ENCODE measurements at places on chromosomes 1 and 21.

DNA sequence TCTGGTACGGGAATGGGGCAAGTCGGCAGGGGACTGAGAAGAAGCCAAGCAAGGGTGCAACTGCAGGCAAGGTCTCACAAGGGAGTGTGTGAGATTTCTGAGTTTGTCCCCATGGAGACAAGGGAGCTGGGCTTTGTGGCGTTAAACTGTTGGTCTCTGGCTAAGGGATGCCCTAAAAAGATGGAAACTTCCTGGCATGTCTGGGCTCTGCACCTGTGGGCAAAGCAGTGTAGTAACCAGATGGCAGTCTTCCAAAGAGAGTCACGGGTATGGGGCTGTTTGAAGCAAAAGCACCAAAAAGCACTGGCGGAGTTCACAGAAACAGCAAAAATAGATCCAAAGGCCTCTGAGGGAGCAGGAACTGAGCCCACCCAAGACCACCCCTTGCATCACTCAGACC, 104.8 kb upstream of the SLC44A3 start:
- no peak for DNase-seq

DNA sequence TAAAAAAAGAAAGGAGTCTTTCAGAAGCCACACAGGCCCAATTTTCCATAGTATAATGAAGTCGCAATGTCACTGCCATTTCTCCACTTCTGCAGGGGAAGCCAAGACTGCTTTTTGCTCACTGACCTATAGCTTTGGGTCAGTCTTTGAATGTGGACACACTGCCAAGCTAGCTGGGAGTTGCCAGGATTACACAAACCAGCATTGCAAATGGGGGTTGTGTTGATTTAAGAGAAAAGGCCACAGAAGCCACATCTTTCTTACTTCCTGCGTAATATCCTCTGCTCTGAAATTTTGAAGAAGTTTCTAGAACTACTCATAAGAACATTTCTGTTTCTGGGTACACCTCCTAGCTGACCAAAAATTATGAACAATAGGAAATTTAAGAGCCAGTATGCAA, 45.8 kb upstream of the SAMSN1 start:
- peak; percentile 99 for DNase-seq

DNA sequence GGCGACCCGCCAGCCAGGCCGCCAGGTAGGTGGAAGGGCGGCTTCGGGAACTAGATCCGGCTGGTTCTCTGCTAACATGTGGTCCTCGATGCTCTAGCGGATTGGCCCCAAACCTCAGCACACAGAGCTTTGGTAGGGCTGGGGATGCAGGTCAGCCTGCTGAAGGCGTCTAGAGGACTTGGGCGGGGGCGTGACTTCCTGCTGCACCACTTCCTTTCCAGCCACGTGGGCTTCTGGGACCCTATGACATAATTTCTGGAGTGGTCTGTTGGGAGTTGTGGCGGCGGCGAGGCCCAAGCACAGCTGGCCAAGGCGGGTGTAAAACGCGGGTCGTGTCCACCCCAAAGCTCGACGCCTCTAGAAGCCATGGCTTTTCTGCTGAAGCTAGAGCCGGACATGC, 124.5 kb downstream of the ATF6 start:
- no peak for DNase-seq

DNA sequence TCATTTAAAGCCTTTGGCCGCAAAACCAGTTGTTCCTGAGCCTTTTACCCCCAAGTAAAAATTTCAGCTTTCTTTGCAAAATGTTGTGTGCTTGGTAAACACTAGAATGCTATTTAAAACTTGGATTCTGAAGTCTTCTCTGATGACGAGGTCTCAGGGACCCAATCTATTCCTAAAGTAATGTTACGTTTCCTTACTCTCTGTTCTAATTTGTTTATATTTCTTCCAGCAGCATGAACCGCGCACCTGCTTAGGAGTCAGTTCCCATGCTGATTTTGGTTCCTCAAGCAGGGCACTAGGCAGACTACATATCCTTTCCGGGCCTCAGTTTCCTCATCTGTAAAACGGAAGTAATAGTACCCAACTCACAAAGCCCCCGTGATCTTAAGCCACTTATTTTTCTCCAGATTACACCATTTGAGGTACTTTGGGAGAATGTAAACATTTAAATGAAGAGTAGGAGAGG, 969 bp upstream of the ALDH4A1 start:
- DNase-seq: no peak

- DNase-seq: no peak
Observed at GRCh38 chr21:36034211-36034913, 26.0 kb downstream of the SETD4 start.

- DNase-seq: no peak
Observed at GRCh38 chr1:78958711-78959110, 47.8 kb downstream of the ADGRL4 start.

DNA sequence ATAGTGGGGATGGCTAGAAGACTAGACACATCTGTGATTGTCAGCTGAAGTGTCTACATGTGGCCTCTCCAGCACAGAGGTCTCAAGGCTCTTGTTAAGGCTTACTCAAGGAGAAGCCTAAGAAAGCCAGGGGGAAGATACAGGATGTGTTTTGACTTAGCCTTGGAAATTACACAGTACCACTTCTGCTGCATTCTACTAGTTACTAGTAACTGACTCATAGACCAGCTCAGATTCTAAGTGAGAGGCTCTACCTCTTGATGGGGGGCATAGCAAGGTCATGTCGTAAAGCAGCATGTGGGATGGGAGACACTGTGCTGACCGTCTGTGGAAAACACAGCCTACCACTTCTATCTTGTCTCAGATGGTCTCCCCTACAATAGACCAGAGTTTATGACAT, 99.5 kb downstream of the UBE2U start:
- DNase-seq: no peak

GRCh38 chr1:210777914-210778313, 356.0 kb downstream of the KCNH1 start:
- no peak for DNase-seq

DNA sequence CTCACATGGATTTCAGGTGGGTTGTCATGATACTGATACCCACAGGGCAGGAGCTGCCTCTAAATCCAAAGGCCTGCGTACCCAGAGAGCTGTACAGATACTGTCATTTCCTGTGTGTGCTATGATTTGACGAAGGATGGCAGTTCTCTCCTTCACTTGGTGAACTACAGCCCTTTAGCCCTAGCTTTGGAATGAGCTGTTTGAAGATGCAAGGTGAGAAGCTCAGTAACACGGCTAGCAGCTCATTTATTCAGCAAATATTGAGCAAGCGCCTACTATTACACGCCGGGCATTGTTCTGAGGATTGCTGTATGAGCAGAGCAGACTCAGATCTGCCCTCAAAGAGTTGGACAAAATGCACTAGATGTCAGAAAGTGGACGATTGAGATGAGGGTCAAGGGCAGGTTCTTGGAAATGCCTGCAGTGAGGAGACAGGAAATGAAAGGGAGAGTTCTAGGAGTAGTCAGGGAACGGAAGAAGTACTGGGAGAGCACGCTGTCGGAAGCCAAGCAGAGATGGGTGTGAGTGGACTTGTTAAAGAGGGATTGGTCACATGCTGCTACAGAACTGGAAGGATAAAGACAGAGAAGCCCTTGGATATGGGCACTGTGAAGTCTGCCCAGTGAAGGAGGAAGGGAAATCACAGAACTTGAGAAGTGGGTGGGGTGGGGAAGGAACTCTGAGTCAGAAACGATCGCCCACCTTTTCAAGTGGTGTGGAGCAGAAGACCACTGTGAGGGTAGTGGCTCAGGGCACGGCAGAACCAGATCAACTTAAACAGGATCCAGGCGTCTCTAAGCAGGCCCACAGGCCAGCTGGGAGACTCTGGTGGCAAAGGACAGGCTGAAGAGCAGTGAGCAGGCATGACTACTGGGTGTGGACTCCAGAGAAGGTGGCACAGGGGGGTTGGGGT, 7.1 kb downstream of the PTGFRN start:
- DNase-seq: peak; percentile 56

DNA sequence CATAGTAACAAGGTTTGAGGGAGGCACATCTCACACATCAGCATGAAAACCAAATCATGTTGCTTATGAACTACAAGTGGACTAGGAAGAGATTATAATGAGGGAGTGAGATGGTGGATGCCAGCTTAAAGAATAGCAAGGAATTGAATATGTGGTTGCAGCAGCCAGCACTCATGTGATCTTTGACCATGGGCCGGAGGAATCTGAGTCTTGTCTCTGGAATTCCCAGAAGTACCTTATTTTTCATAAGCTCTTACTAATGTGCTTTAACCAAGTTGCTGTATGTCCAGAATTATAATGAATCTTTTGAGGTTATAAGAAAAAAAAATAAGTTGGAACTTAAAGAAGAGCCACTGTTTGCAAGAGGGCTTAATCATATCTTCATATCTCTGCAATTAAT, 97.0 kb downstream of the DISP1 start:
- DNase-seq: no peak

GRCh38 chr1:114126261-114127095, 27.2 kb downstream of the SYT6 start:
- peak; percentile 90 for DNase-seq

DNA sequence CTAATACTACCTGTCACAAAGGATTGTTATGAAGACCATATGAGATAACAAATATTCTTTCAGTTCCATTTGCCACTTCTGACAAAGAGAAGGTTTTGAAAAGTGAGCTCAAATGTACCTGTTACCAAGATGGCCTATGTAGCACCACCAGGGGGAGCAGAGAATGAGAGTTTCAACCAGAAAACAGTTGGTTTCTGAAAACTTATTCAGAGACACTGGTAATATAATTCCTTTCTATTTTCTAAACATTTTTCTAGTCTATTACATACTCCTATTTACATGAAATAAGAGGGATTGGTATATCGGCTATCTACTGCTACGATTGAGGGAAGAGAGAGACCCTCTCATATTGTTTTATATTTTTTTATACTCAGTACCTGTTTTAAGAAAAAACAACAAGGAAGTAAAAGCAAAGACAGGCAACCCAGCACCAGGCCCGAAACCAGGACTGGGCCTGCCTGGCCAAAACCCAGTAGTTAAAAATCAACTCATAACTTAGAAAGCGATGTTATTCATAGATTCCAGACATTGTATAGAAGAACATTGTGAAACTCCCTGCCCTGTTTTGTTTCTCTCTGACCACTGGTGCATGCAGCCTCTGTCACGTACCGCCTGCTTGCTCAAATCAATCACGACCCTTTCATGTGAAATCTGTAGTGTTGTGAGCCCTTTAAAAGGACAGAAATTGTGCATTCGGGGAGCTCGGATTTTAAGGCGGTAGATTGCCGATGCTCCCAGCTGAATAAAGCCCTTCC, 48.3 kb downstream of the IL23R start:
- no peak for DNase-seq

GRCh38 chr1:21568809-21569385, 59.7 kb downstream of the ALPL start:
- DNase-seq: no peak

DNA sequence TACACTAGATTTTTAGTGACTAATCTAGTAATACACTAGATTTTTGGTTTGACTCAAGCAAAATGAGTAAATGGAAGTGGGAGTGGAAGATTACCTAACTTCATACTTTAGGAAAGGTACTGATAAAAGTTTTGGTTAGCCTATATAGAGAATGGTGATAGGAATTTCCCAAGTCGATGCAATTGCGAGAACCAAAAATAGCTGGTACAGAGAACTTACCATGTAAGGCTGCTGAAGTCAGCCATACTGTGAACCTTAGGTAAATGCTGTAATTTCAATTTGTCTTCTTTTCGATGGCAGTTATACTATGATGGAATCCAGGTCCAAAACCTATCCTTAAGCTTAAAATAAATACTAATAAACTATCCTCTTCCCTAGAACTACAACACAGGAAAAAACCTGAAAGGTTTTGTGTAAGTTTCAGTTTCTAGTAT, 4.6 kb downstream of the PNRC2 start:
- DNase-seq: peak; percentile 43

GRCh38 chr1:236301958-236302335, 20.2 kb upstream of the ERO1B start:
- no peak for DNase-seq

GRCh38 chr1:207742850-207743555, 8.9 kb upstream of the CD46 start:
- peak; percentile 56 for DNase-seq

GRCh38 chr1:48750109-48750508, 26.6 kb downstream of the BEND5 start:
- peak; percentile 37 for DNase-seq

- DNase-seq: no peak
Observed at GRCh38 chr1:31750858-31751510, 13.2 kb downstream of the ADGRB2 start.

DNA sequence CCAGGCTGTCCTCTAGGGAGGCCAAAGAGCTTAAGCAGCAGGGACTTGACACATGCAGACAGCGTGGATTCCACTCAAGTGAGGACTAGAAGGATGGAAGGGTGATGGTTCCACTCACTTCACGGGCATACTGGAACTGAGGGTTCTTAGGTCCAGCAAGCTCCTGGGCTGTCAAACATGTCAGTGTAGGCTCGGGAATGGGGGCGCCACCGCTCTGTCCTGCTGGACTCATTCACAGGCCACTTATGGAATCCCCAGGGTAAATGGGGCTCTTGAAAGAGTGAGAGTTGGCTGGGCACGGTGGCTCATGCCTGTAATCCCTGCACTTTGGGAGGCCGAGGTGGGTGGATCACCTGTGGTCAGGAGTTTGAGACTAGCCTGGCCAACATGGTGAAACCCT, 27.7 kb upstream of the CSF3R start:
- no peak for DNase-seq

- DNase-seq: peak; percentile 5
Observed at GRCh38 chr1:231734417-231734816, 107.8 kb downstream of the DISC1 start.

- DNase-seq: no peak
Observed at GRCh38 chr1:13549521-13549920, 34.1 kb upstream of the PDPN start.

DNA sequence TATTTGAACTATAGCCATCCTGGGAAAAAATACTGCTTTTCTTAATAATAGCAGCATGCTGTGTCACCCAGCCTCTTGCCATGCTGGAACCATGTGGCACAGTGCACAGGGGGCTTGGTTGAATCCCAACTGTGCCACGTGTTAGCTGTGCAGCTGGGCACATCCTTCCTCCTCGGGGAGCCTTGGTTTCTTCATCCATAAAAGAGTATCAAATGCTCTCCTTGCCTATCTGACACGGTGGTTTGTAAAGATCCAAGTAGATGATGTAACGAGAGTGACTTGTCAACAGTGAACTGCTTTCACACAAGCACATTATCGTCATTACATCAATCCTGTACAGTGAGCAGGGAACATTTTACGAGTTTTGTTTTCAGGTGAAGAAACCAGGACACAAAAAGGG, 24.4 kb downstream of the VASH2 start:
- DNase-seq: no peak
